ENCODE measurements at places on chromosomes 5 and 9. TPM values are rescaled to one million over a fixed set of nuclear protein-coding genes. Genes with fewer than 3 reads are reported as not detected.

GRCh38 chr9:114231273-114231672 lies 75.9 kb downstream of the COL27A1 start:
- DNase-seq: no peak

DNA sequence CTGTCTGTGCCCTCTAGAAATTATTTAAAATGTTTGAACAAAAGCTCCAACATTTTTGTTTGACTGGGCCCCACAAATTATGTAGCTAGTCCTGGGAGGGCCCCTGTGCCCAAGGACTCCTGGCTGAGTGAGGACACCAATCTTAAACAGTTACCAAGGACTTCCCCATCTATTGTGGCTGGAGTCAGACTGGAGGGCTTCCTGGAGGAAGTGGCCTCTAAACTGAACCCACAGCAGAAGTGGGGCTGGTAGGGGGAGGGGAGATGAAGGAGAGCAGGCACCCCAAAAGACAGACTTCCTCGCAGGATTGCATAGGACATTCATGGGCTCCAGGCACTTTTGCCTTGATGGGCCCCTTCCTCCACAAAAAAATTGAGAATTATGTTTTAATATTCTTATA lies 8.1 kb downstream of the ADAMTS13 start:
- no peak for DNase-seq

- DNase-seq: no peak
Observed at GRCh38 chr5:124747791-124748686, 1.6 kb upstream of the ZNF608 start.

GRCh38 chr9:12775679-12776512 lies 1.1 kb downstream of the LURAP1L start:
- peak; percentile 42 for DNase-seq

DNA sequence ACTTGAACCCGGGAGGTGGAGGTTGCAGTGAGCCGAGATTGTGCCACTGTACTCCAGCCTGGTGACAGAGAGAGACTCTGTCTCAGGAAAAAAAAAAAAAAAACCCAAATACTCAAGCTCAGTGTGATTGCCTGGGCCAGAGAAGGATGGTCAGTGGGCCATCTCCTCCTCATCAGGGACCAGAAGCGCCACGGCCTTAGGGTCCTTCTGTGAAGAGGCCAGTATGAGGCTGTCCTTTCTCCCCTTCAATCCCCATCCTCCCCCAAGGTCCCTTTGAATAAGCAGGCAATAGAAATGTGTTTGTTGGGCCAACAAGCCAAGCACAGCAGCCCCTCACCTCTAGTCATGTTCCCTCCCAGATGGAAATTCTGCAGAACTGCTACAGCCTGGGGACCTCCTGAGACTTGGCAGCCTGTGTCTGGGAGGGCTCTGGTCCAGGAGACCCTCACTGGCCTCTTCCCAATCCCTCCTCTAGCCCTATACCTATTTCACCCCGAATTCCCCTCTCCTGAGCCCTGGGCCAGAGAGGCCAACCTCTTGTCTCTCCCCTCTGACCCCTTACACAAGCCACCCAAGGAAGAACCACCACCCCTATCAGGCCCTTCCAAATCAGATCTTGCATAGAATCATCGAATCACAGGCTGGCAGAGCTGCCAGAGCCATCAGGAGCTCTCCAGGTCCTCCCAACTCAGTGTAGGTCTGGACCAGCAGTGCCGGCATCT lies 1.0 kb downstream of the CSF1R start:
- no peak for DNase-seq

DNA sequence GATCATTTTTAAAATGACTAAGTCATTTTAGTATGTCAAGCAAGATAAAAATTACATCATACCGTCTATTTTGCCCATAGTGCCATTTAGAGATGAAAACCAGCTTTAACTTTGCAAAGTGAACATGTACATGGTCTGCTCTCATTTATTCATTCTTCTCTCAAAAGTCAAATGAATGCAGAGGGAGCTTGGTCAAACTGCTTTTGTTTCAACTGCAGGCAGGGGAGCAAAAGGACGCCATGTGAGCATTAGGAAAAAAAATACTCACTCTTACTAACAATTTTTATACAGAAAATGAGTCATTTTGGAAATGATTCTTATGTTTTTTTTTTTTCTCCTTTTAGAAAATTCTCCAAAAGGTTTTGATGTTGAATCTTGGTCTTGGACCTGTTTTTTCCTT lies 15.7 kb downstream of the SCGB3A1 start:
- no peak for DNase-seq

DNA sequence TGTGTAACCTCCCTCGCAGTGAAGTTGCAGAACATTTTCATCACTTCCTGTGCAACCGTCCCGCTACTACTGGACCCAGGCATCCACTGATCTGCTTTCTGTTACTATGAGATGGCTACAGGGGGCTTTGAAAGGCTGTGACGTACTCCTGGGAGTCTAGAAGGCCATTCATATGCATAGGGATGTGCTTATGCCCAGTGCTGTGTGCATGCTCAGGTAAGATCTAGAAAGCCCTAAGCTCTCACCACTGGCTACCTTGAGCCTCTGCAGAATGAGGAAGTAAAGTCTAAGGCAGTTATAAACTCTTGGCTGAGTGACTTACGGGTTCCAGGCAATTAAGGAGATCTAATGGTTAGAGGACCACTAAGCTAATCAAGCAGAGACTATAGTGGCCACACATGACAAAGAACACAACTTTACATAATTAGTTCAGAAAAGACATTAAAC lies 11.8 kb downstream of the HNRNPAB start:
- DNase-seq: no peak

DNA sequence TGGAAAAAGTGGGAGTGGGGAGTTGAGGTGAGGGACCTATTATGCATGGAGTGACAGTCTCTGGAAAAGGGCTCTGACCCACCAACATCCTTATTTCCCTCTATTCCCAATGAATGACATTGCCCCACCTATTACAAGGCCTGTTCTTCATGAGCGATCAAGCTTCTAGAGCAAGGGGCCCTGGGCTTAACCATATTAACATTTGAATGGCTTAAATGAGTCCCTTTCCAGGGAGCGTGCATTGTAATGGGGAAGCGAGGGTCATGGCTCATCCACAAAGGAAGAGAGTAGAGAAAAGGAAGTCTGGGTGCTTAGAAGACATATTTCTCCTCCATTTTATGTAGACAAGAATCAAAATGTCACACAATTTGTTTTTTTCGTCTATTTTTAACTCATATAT lies 255.5 kb downstream of the CAAP1 start:
- no peak for DNase-seq

The MLANA gene
- not detected for total RNA-seq

The PCDHGB3 gene
- 6.3 TPM for total RNA-seq

The SLC6A19 gene
- not detected for total RNA-seq

DNA sequence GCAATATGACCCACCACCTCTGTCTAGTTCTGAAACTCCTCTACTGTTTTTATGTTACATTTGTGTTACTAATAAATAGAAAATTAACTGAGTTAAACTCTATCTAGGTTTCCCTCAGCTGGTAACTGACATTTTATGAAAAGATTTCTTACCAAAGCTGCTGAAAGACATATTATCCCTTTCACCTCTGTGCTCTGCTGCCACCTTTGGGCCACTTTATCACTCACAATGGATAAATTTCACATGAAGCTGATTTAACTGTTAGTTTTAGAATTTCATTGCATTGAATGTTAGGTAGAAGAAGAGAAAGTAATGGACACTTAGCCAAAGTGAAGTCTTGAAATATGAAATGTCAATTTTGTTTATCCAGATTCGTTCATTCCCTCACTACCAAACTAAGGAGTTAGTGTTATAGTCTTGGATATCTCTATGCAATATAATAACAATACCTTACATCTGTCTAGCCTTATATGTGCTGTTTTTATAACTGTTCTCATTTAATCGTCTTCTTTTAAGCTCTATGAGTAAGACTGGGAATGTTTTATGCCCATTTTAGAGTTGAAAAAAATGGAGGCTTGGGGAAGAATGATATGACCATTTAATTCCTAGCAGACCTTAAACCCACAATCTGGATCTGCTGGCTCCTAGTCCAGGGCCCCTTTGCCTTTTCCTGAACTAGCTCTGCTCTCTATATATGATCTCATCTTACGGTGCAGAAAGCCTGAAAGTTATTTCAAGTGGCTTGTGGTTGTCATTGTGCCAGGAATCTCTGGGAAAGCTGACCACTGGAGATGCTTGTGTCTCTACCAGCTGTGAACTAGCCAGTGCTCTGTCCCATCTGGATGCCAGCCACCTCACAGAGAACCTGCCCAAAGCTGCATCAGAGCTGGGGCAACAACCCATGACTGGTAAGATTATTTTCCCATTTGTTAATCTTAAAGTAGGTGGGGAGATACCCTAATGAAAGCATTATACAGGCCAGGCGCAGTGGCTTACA lies 97.1 kb downstream of the GOLPH3 start:
- DNase-seq: peak; percentile 50

The JAKMIP2 gene
- total RNA-seq: 0.41 TPM

The DRD1 gene
- total RNA-seq: not detected

The LYRM7 gene
- total RNA-seq: 33.0 TPM

GRCh38 chr9:95791286-95791685 lies 84.2 kb upstream of the ERCC6L2 start:
- no peak for DNase-seq

The SEMA5A gene
- total RNA-seq: 43.2 TPM

The RLN2 gene
- 0.44 TPM for total RNA-seq

The TMEM252 gene
- total RNA-seq: not detected

DNA sequence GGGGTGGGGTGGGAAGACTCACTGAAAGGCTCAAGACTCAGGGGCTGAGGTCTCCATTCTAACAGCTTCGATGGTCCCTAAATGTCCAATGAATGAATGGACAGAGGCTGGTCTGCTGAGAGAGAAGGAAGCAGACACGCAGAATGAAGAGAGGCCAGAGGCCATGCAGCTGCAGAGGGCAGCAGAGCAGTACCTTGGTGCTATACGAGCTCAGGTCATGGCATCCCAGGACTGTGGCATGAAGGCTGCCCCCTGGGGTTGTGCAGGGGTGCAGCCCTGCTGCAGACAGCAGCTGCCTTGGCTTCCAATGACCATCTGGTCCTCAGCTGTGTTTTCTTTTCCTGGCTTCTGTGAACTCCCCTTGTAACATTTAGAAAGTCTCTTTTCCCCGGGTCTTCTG lies 15.2 kb upstream of the CORO2A start:
- no peak for DNase-seq

The GNA14 gene
- 2.2 TPM for total RNA-seq

The SEC24A gene
- 7.5 TPM for total RNA-seq

GRCh38 chr9:134536931-134537330 lies 104.7 kb upstream of the COL5A1 start:
- DNase-seq: peak; percentile 5

- DNase-seq: no peak
Observed at GRCh38 chr9:116726602-116727001, 39.5 kb downstream of the TRIM32 start.

The AIF1L gene
- 16.5 TPM for total RNA-seq

The IL5 gene
- total RNA-seq: not detected

The PLPPR1 gene
- total RNA-seq: not detected

The N4BP3 gene
- 1.8 TPM for total RNA-seq

The ADAMTSL2 gene
- total RNA-seq: 6.0 TPM

GRCh38 chr5:159620853-159621540 lies 290.7 kb upstream of the IL12B start:
- DNase-seq: no peak

The SLCO6A1 gene
- not detected for total RNA-seq

The FCN2 gene
- total RNA-seq: not detected

DNA sequence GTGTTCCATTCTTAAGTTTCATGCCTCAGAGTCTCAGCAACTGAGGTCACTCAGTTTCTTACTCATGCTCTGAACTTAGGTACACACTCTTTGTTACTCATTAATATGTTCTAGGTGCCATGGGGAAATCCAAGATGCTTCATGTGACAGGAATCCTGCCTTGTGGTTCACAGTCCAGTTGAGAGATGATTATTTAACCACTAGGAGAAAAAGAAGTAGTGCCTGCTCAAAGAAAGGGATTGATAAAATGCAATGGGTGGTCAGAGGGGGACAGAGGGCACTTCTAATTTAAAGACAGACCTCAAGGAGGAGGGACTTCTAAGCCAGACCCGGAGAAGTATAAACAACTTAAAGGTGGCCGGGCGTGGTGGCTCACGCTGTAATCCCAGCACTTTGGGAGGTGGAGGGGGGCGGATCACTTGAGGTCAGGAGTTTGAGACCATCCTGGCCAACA lies 69.0 kb downstream of the UGCG start:
- no peak for DNase-seq

GRCh38 chr5:35044649-35045048 lies 3.1 kb downstream of the AGXT2 start:
- no peak for DNase-seq

The CDC20B gene
- total RNA-seq: not detected

The FOXD4 gene
- 0.11 TPM for total RNA-seq

DNA sequence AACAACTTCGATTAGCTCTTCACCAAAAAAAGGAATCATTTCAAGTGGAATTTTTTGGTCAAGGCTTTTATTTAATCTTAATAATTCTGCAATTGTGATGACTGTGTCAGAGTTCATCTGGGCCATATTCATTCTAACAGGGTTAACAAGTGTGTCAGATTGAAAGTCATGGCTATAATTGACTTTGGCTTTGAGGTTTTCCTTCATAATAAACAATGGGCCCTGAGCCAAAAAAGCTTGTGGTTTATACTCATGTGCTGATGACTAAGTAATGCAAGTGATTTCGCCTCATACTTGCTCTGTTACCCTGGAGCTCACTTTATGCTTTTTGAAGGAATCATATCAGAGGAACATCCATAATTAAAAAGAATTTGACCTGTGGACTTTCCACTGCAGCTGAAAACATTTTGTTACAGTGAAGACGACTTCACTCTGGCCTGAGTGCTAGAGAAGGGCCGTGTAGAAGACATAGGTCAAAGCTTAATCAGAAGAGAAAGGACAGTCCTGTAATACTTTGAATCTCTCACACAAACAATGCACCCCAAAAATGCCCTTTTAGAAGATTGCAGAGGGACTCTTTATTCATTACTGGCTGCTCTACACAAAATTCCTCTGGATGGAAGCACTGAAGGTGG lies 101.7 kb downstream of the GDNF start:
- no peak for DNase-seq

The ENTPD8 gene
- not detected for total RNA-seq

DNA sequence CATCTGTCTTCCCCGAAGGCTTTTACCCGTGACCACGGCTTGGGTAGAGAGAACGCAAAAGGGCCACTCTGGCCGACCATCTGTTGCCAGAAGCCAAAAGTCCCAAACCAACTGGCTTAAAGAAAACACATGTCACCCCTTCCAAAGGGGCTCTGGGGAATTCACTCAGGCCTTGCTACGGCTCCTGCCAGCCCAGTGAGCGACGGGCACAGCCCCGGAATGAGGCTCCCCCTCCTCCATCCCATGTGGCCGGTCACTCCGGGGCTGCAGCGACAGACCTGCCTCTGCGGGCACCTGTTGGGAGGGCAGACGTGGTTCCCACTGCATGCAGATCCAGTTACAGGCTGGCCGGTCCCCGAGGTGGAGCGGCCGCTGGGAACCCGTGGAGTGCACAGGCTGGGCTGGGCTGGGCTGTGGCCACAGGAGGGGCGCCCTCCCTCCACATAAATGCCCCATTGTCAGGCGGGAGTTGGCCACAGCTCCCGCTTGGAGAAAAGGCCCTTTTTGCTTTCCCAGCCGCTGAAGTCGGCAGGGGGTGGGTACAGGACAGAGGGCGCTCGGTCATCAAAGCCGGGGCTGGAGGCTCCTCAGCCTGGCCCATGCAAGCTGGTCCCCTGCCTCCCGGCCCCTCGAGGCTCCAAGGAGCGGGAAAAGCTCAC lies 19.9 kb downstream of the NOTCH1 start:
- no peak for DNase-seq

The PCDHA9 gene
- not detected for total RNA-seq

The TRIM23 gene
- 19.1 TPM for total RNA-seq

- DNase-seq: no peak
Observed at GRCh38 chr9:117018966-117019617, 332.0 kb downstream of the TRIM32 start.

The ZNF366 gene
- 8.1 TPM for total RNA-seq

The MELK gene
- total RNA-seq: 0.27 TPM

The SMC5 gene
- total RNA-seq: 11.0 TPM

Data from left ventricle myocardium inferior (tissue), 1 donor.